RPMI7951 (cell line): ENCODE measurements at places on chromosomes 2 and 18. TPM values are rescaled to one million over a fixed set of nuclear protein-coding genes. Genes with fewer than 3 reads are reported as not detected.

The ERBB4 gene
- total RNA-seq, result not detected in 2 replicates

The PLGLB1 gene
- total RNA-seq, result 0.36 TPM in 1 of 2 replicates, not detected in the other

The CRYGD gene
- not detected in 2 replicates for total RNA-seq

DNA sequence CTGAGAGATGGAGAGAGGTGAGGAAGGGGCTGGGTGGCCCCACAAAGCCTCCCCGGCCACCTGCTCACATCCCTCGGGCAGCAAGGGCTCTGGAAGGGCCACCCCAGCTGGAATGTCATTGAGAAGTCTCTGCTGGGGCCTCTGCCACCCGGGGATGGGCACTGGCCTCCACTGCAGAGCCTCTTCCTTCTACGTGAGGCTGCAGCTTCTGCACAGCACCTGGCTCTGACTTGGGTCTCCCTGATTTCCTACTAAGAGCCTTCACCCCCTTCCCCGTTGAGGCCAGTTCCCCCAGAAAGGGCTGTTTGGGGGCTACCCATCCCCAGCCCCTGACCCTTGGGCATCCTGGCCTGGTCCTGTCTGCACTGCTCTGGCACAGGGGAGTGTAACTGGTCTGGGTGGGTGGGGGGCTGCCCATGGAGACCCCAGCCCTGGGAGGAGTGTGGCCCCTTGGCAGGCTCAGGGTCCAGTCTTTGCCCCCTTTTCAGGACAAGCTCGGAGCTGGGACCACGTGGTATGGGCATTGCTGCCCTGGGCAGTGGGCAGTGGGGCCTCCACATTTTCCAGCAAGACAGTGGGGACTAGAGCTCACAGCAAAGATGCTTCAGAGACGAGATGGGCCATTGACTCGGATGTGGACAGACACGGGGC lies 5.6 kb downstream of the PDCD1 start:
- DNase-seq, result no peak

DNA sequence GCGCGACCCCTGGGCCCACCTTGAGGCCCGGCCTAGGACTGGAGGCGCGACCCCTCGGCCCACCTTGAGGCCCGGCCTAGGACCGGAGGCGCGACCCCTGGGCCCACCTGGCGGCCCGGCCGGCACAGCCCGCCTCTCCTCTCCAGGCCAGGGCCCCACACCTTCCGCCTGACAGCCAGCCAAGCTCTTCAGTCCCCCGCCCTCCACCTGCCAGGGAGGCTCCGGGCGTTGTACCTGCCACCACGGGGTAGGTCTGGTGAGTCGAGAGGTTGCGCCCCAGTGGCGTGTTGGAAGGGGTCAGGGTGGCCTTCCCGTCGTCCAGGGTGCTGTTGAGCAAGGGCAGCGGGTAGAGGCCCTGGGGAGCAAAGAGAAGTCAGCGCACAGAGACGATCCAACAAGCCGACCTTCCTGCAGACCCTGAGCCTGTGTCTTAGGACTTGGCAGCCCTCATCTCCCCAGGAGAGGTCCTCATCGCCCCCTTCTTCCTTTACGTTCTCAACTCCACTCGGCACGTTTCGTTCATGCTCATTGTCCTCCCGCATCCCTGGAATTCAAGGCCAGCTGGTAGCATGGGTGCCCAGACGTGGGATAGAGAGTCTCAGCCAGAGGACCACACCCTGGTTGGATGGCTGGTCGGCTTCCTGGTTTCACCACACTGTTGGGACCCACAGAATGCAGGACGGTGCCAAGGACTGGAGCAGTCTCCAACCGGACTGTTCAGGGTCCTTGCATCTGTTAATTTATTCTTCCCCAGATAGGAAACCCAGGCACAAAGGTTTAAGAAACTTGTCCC lies 42.2 kb downstream of the PAX8 start:
- peak; percentile 61 for DNase-seq

DNA sequence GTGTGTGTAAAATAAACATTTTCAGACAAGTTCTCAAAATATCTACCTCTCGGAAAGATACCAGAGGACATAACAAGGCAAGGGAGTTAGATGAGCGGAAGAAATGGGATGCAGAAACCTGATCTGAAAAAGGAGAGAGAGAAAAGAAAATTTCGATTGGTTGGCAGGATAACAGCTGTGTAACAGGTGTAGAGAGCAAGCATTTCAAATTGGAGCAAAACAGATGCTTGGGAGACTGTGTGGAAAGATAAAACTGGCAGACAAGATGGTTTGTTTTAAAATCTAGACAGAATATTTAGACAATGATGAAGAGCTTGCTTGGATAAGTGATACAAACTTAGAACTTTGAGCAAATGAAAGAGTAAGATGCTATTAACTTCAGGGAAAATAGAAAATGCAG lies 20.2 kb downstream of the CHST9 start:
- DNase-seq, result no peak

DNA sequence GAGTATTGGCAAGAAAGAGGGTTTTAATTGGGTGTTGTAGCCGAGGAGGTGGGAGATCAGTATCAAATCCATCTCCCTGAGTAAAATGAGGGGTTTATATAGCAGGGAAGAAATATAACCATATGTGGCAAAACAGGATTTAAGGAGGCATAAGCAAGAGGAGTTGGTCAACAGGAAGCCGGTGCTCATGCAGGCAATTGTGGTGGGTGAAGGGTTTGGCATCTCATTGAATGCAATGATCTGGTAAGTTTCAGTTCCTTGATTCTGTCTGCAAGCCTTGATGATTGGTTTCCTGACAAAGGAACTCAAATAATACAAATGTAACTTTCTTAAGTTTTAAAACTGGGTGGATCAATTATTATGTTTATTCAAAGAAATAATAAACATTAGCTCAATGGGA lies 564.4 kb upstream of the LINC00305 start:
- no peak for DNase-seq

DNA sequence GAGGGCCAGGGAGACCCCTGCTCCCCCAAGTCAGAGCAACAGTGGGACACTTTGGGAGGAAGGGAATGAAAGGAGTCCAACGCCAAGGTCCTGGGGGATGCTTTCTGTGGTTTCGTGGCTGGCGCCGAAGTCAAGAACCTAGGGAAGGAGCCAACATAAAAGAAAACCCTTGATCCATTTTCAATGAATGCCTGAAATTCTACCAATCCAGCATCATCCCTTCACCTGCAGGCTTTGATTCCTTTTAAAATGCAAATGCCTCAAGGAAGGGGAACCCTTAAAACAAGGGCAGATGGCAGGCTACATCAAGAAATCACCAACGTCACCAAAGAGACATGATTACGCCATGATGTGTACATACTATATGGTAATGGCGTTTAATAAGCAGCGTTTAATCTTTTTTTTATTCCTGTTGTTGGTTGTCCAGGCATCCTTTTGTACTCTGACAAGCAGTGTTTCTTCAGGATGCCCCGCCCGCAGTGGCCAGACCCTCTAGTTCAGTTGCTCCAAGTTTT lies 123.3 kb upstream of the SLC1A4 start:
- DNase-seq, result no peak

- peak; percentile 41 for DNase-seq
Observed at GRCh38 chr2:45872211-45872610, 220.7 kb downstream of the PRKCE start.

DNA sequence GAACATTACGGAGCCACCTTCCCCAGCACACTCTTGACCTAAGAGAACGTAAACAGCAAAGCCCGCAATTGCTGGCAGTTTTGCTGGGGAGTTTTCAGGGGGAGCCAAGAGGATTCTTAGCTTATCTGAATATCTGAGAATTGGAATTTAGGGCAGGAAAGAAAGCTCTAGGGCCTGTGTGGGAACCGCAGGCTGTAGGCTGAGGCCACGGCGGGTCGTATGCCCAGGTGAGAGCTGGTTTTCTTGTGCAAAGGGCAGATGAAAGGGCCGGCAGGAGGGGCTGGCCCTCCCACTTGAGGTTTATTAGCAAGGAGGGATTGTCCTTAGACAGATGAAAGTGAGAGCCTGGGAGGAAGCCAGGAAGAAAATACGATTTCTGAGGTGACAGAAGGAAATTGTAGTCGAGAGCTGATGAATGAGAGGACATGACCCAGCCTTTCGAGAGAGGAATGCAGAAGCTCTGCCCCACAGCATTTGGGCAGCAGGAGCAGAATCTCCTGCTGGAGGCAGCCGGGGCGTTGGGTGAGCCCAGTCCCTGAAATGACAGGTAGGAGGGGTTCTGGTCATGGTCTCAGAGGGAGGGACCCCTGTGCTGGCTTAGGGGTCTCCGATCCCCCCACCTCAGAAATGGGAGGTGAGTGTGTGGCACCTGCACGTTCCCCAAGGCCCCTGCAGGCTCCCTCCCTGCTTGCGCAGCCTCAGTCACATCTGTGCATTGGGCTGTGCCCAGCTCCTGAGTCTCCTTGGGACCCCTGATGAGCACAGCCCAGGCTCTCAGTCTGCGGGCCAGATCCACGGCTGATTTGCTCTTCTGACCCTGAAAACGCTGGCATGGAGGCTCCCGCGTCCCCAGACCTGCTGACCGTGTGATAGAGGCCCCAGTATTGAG lies 61.1 kb downstream of the CABLES1 start:
- DNase-seq, result no peak

DNA sequence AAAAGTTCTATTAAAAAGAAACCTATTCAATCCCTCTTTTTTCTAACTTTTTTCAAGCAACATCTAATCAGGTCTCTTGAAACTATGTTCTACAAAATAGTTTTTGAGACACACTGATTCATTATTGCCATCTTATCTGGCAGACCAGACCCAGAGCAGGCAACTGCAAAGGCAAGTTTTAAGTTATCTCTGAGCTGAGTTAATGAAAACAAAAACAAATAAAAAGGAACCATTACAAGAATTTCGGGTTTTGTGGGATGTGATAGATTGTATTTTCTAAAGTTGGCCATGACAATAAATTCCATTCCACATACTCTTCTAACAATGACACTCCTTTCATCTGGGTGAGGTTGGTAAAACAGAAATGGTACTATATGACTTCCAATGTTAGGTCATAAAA lies 15.2 kb upstream of the TWSG1 start:
- no peak for DNase-seq

DNA sequence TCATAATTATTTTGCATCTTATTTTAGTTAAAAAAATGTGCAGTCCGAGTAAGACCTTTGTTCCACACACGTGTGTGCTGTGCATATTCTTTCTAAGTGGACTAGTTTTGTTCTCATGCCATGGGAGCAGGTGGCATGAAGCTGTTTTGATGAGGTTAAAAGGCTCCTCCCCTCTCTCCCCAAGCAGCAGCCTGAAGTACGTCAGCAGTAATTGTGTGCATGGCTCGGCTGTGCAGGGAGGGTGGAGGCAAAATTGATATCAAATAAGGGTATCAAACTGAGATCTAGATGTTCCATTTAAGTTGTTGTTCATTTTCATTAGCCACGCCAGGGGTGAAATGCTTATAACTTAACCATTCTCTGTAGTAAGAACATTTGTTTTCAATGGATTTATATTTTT lies at the start of gene NYAP2:
TSS of gene NYAP2 (plus strand) at position 207 of the 400 bp plus-strand sequence. CDS start 9,171 bp downstream, outside the sequence.
- no peak for DNase-seq

GRCh38 chr2:25054720-25055119 lies 12.8 kb downstream of the EFR3B start:
- DNase-seq, result no peak

DNA sequence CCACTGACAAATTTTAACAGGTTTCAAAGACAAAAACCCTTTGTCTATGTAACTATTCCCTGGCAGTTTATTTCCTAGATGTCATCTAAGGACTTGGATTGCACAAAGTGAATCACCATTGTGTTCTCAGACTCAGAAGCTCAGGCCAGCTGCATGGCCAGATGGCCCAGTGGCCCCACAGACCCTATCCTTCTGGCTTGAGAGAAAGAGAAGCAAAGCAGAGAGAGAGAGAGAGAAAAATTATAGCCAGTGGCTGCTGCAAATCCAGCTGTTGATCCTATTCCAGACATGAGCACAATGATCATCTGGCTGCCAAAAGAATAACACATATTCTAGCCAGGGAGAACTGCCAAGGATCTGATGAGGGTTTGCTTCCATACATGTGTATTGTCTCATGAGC lies 25.8 kb downstream of the CTLA4 start:
- DNase-seq, result peak; percentile 48

GRCh38 chr18:2540575-2540974 lies 30.7 kb downstream of the METTL4 start:
- DNase-seq, result no peak

DNA sequence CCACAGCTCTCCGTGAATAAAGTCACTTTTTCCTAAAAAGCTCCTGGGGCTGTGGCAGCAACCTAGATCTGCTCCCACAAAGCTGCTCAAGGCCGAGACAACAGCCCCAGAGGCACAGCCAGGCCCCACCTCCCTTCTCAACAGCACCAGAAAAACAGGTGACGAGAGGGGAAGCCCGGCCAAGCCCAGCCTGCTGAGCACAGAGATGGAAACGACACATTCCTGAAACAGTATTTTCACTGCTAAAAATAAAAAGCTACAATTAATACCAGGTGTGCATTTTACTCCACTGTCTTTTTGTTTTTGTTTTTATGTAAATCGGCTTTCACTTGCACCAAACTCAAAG lies 199.3 kb downstream of the HDAC4 start:
- DNase-seq, result no peak

DNA sequence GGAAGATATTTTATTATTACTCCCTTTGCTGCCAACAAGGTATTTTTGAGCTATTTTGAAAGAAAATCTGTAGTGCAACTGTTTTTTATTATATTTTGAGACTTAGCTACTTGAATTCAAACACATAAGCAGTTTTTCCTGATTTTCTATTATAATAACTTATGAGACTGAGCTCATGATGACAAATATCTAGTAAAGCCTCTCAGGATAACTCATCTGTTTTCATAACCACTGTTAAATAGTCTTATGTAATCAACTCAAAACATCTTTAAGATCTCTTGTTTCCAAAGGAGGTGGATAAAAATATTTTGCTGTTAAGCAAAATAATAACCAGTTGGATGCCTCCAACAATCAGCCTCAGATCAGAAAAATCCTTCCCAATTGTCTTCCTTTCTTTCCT lies 21.9 kb upstream of the PPP1CB start:
- DNase-seq, result no peak

DNA sequence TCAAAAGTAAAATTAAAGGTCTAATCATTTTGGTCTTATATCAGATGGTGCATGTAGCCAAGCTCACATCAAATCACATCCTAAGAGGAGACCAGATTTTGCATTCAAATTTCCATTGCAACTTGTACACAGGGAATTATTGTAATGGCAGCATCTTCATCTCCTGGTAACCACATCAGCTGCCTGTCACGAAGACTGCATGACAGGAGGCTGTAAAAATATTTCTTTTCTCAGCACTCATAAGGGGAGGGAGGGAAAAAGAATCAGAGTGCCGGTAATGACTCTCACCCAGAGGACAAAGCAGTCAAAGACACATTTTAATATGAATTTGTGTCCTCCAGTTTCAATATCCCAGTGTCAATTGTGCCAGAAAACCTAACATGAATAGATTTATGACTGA lies 216.7 kb downstream of the TMEM163 start:
- no peak for DNase-seq

DNA sequence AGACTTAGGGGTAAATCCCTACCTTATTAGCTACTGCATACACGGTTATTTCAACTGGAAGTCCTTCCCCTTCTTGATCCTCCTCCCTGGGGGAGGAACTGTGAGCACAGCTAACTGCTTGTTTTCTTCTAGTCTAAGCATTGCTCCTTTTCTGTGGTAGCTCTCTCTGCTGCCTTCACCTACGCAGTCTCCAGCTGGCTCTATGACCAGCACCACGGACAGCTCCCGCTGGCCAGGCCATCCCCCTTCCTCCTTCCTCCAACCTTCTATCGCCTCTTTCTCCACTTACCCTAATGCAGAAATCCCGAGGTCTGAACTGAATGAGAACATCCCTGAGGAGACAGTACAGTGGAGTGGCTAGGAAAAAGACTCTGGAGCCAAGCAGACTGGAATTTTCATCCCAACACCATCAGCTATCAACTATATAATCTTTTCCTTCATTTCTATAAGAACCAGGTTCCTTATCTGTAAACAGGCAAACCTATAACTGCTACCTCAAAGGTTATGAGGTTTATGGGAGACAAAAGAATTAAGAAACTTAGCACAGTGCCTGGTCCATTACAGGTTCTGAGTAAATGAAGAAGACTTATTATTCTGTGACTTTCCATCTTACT lies 4.7 kb upstream of the CFAP65 start:
- peak; percentile 44 for DNase-seq
